ENCODE measurements at places on chromosomes 12 and 14.

GRCh38 chr12:49868952-49869815, 26.3 kb upstream of the BCDIN3D start:
- peak; percentile 87 for DNase-seq

GRCh38 chr14:39763402-39763890, 331.2 kb upstream of the FBXO33 start:
- no peak for DNase-seq

- DNase-seq: no peak
Measured at GRCh38 chr14:102439556-102439955, 70.0 kb downstream of the ANKRD9 start.

- DNase-seq: no peak
Measured at GRCh38 chr14:86513564-86513963, 983.6 kb downstream of the FLRT2 start.

DNA sequence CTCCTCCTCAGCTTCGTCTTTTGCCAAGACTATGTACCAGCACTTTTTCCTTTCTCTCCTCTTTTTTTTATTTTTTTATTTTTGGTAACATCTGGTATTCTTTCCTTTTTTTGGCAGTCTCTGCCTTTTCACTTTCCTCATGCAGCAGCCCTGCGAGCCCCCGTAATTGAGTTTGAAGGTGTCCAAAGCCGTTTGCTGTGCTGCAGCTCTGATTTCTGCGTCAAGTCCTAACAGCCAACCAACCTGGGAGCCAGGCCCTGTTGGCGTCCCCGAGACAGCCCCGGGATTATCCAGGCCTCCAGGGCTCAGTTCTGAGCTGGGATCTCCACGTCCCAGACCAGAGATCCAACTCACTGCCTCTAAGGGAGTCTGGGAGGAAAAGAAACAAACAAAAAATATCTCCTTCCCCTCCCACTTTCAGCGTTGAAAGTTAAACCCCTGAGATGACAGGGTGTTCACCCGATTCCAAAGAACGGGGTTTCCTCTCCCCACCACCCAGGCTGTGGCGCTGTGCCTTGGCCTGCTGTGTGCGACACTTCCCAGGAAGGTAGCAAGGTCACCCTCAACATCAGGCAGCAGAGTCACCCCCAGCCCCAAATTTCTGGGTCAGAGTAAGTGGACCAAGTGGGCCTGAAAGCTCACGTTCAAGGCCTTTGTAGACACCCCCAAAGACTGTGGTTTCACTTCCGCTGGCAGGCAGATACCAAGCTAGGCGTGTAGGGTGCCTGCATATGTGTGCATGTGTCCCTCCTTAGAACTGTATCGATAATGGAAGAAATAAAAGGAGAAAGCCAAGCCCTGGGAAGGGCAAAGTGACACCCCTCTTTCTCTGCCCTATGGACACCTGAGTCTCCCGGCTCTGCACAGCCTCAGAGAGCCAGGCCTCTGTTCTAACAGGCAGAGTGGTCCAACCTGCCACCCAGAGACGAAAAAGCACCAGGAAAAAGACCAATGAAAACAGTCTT, 11.1 kb downstream of the BCL11B start:
- DNase-seq: no peak

DNA sequence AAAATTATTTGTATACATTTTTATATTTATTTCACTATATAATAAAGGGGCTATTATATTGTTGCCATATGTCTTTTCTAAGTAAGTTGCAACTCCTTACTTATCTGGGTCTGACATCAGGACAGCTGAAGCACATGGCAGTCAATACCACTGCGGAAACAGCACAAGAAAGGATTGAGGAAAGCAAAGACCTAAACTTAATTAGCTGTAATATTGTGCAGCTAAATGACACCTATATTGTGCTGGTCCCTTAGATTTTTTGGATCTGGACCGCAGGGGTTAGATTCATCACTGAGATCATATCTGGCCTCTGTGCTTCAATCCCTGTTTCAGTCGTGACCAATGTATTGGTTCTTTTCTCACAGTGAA, 359.6 kb upstream of the DIO2 start:
- no peak for DNase-seq

- peak; percentile 71 for DNase-seq
Measured at GRCh38 chr12:51813931-51814310, 34.6 kb downstream of the FIGNL2 start.

- DNase-seq: no peak
Measured at GRCh38 chr14:37230551-37231194, 32.9 kb downstream of the MIPOL1 start.

DNA sequence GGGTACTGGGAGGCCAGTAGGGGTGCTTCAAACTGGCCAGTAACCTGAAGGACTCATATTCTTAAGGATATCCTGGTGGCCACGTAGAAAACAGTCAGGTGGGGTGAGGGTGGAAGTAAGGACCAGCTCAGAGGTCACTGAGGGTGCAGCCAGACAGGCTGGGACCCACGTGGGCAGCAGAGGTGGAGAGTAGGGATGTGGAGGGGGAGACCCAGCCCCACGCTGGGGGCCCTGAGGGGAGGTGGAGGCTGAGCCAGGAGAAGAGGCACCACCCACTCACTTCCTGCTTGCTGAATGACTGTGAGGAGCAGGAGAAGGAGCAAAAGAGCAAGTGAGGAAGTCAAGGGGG, 12.6 kb upstream of the SERPINA3 start:
- no peak for DNase-seq

GRCh38 chr12:113149361-113150150, at the start of gene CFAP73:
Gene CFAP73 (plus strand): TSS chr12:113149724. CDS start chr12:113149858, 134 bp downstream.
- DNase-seq: peak; percentile 93

- no peak for DNase-seq
Measured at GRCh38 chr12:107856096-107856495, 81.6 kb downstream of the ASCL4 start.

- DNase-seq: no peak
Measured at GRCh38 chr14:64340560-64341196, 46.5 kb upstream of the ESR2 start.

DNA sequence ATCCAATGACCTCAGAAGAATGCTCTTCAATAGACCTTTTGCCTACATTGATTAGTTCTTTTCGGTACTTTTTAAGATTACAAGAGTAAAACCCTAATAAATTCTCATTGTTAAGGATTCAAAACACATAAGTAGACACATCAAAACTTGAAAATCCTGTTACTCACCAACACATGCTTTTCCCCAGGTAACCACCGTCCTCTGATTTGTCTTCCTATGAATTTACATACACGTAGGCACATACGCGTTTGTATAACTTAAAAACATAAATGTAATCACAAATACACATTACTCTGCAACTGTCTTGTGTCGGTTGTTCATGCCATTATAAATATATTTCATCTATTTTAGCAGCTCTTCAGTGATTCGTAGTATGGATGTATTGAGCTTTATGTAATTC, 910 bp upstream of the WASHC4 start:
- DNase-seq: no peak

DNA sequence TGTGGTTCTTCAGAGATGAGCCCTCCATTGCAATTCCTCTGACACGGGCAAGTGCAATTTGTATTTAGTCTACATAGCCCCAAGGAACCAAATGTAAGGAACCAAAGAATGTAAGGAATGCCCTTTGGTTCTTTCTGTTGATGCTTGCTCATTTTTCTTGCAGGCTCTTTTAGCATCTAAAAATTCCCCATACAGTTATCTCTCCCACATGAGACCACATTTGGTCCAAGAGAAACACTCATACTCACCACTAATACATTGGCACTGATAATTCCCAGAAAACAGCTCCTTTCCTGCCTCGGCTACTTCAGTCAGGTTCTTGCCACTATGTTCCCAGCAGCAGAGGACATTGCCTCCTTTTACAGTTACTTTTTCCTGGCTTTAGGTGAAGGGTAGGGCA, 332.6 kb downstream of the AEBP2 start:
- no peak for DNase-seq

- DNase-seq: peak; percentile 61
Measured at GRCh38 chr14:29462321-29462720, 465.3 kb downstream of the PRKD1 start.

DNA sequence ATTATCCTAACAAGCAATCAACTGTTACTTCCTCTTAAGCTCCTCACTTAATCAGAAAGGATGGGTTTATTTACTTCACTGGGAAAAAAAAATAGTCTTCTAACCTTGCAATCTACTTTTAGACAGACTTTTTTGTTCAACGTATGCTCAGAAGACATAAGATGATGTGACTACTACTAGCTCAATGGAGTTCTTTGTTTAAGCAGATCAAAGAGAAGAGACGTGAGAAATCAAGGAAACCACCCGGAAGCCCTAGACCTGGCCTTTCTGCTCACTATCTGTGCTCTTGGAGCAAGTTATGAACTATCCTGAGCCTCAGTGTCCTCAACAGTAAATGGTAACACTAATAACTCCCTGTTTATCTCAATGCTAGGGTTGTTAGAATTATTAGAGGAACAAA, 78.5 kb downstream of the ARMH4 start:
- no peak for DNase-seq

- no peak for DNase-seq
Measured at GRCh38 chr12:81962126-81962856, 203.1 kb upstream of the PPFIA2 start.

DNA sequence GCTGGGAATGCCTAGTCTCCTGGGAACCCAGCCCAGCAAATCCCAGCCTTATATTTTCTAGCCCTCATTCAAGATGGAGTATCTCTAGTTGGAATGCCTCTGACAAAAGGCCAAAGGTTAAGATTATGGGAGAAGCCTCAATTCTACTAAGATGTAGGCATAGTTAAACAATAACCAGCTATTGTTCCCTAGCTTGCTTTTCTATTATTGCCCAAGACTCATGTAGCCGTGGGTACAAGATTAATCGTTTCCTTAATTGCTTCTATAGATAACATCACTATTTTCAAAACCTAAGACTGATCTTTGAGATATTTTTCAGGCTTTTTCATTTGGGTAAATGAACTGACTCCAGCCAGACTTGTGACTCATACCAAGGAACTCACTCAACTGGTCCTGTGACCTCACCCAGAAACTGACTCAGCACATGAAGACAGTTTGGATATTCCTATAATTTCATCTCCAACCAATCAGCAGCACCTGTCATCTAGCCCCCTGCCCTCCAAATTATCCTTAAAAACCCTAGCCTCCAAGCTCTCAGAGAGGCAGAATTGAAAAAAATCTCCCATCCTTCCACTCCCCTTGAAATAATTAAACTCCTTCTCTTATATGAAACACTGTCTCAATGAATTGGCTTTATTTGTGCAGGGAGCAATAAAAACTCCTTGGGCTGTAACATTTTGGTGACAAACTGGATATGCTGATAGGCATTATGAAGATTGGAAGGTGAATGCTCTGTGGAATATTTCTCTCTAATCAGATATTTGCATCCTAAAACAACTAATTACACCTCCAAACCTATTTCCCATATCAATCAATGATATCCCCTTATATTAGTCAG, 589.0 kb downstream of the C12orf50 start:
- DNase-seq: no peak

DNA sequence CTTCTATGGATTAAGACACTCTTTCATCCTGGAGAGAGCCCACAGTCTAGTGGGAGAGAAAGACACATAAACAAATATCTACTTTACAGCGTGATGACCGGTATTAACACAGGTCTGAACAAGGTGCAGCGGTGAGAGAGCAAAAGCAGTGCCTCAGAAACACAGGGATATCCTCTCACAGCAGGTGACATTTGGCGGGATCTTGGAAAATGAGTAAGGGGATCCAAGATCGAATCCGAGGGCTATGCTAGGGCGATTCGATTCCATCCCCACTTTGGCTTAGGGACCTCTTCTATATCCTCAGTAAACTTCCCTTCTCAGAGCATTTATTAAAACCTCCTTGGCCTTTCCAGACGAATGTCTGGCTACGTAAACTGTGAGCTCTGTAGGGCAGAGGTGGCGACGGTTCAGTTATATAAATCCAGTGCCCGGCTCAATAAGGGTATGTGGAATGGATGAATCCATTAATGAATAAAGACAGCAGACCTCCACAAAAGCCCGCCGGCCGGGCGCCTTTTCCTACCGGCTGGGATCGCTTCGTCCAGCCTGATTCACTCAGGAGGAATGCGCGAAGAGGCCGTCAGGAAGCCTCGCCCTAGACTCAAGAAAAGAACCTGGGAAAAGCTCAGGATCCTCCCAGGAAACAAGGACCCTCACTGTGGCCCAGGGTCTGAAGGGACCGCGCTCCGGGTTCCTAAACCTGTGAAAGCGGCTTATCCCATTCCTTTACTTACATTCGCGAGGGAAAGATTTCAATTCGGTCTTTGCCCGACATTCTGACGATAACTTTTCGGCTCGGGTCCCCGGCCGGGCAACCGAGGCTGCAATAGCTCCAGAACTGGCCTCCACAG, 455 bp downstream of the ATP6V1D start:
- no peak for DNase-seq

GRCh38 chr14:64955297-64955696, 12.8 kb upstream of the GPX2 start:
- no peak for DNase-seq

DNA sequence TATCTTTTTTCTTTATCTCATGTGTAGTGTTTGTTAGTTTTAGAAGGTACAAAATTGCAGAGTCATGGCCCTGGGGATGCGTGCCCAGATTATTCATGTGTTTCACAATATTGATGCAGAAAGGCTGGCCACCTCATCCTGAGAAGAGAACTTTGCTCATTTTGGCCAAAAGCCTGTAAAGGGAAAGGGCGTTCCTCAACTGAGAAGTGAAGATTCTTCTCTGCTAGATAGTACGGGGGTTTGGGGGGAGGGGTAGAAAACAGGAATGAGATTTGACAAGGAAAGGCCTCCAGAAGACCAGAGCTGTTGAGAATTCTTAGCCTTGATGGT, 1.7 kb downstream of the MGST1 start:
- no peak for DNase-seq

GRCh38 chr14:36827861-36828260, 166.2 kb downstream of the PAX9 start:
- DNase-seq: no peak

- DNase-seq: no peak
Measured at GRCh38 chr14:57761800-57762199, 104.1 kb downstream of the SLC35F4 start.

DNA sequence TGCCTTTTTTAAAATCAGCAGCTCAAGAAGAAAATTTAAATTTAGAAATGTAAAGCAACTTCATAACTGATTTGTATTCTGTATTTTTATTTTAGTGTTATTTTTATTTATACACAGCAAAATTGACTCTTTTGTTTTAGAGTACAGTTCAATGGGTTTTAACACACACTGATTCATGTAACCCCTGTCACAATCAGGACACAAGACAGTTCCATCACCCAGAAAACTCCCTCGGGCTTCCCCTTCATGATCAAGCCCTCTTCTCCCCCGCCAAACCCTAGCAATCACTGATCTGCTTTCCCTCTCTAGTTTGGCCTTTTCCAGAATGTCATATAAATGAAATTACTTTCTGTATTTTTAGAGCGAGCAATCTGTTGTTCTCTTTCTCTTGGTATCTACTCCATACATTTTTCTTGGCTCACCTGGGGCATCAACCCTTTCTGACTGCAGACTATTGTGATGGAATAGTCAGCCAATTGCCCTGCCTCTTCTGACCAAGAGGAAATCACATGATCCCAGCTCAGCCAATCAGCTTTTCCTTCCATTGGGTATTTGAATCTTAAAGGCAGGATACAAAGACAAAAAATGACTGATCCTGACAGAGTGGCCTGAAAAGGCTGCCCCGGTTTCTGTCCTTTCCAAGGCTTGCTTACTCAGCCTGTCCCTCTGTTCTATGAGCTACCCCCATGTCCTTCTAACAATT, 5.3 kb downstream of the SLC5A8 start:
- DNase-seq: peak; percentile 4

- DNase-seq: no peak
Measured at GRCh38 chr14:89750281-89750755, 204.2 kb downstream of the EFCAB11 start.
